ENCODE measurements at places on chromosomes 6 and 20. TPM values are rescaled to one million over a fixed set of nuclear protein-coding genes. Genes with fewer than 3 reads are reported as not detected.

GRCh38 chr20:47964149-47964548 is 178.9 kb upstream of the SULF2 start:
- no peak for DNase-seq

GRCh38 chr6:84871925-84872324 is 107.5 kb upstream of the TBX18 start:
- no peak for DNase-seq

GRCh38 chr6:38436726-38437465 is 202.8 kb downstream of the BTBD9 start:
- DNase-seq, result no peak

- no peak for DNase-seq
Observed at GRCh38 chr20:38217791-38218565, 42.6 kb downstream of the KIAA1755 start.

The SAMD3 gene
- 0.95 TPM for total RNA-seq
